ENCODE measurements at places on chromosomes 5 and 9.

GRCh38 chr5:59790776-59791475 is 102.6 kb downstream of the PDE4D start:
- DNase-seq: no peak

- DNase-seq: no peak
These were observed 344.1 kb upstream of the RPS23 start for GRCh38 chr5:82622205-82622604.

GRCh38 chr5:4083591-4084337 is 488.1 kb downstream of the IRX1 start:
- DNase-seq: no peak

DNA sequence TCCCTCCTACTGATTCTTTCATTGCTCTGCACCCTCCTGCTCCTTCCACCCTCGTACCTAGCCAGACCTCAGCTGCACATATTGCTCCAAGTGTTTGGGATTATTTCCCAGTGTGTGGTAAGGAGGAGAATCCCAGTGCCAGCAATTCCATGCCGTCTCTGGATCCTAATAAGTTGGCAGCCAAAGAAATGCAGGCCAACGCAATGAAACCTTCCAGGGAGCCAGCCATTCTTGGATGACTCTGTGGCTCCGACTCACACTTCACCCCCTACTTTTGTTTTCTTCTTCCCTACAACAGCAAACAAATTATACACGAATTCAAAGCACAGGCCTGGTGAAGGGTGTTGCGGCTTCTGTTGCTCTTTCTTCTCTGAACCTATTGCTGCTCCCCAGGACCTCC is 82.5 kb upstream of the SLC1A3 start:
- no peak for DNase-seq

- DNase-seq: no peak
These were observed 3.3 kb upstream of the LCN2 start for GRCh38 chr9:128145951-128146351.

DNA sequence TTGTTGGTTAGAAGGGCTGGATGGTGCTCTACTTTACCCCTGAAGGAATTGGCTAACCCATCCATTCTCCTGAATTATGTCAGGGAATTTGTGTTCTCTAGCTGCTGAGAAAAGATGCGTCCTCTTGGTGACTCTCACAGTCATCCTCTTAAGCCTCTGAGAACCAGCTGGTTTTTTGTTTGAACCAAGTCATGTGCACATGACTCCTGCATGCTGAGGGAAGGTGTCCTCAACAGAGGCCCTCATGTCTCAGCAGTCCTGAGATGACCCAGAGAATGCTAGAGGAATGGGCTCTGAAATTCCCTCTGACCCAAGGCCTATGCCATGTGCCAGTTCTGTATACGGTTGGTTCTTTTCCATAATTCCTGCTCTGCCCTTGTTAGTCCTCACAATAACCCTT is 10.4 kb upstream of the C5orf63 start:
- no peak for DNase-seq

- DNase-seq: no peak
These were observed 10.4 kb upstream of the ZNF354B start for GRCh38 chr5:178849316-178849715.

GRCh38 chr9:134252084-134252830 is 74.0 kb upstream of the RXRA start:
- no peak for DNase-seq
